ENCODE measurements at places on chromosomes 5 and 9. TPM values are rescaled to one million over a fixed set of nuclear protein-coding genes. Genes with fewer than 3 reads are reported as not detected.

Gene MYMK
- polyA plus RNA-seq, result not detected

Gene CHSY3
- 0.15 TPM for polyA plus RNA-seq

- peak; percentile 11 for DNase-seq
Measured at GRCh38 chr9:16828340-16829281, 41.9 kb downstream of the BNC2 start.

DNA sequence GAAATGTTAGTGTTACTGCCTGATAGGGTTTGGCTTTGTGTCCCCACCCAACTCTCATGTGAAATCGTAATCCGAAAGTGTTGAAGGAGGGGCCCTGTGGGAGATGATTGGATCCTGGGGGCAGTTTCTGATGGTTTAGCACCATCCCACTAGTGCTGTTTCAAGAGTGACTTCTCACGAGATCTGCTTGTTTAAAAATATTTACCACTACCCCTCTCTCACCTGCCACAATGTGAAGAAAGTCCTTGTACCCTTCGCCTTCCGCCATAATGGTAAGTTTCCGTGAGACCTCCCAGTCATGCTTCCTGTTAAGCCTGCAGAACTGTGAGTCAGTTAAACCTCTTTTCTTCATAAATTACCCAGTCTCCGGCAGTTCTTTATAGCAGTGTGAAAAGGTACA is 2.6 kb upstream of the RFX3 start:
- DNase-seq, result no peak

GRCh38 chr5:173629628-173630027 is 13.2 kb upstream of the BOD1 start:
- DNase-seq, result no peak

DNA sequence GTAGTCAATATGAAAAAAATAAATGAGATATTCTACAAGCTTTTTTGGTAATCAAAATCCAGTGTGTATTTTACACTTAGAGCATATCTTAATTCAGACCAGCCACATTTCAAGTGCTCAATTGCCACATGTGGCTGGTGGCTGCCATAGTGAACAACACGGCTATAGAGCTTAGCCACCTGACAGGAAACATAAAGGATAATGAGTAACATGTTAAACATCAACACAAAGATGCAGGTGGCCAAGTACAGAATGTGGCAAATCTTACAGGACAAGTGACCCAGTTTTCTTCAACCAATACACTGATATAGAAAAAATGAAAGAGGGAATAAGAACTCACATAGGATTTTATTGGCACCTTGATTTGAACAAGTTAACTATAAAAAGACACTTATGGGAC is 61.4 kb downstream of the KIF24 start:
- DNase-seq, result no peak

DNA sequence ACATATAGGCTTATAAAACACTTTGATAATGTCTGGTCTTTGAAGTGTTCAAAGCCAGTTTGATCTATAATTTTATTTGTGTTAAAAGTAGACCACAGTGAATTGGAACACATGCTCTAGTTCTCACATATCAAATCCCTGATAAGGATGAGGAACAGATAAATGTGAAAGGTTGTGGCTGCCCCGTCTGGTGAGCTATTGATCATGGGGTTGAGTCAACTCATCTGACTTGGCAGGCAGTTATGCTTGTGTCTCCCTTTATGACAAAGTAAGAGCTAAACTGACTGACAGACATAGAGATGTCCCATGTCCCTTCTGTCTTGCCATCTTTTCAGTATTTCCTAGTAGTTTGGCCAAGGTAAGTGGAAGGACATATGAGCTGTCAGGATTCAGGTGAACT is 2.9 kb upstream of the ERMP1 start:
- DNase-seq, result no peak
